Kasumi-1 (cell line): ENCODE measurements at places on chromosomes 2 and 18.

DNA sequence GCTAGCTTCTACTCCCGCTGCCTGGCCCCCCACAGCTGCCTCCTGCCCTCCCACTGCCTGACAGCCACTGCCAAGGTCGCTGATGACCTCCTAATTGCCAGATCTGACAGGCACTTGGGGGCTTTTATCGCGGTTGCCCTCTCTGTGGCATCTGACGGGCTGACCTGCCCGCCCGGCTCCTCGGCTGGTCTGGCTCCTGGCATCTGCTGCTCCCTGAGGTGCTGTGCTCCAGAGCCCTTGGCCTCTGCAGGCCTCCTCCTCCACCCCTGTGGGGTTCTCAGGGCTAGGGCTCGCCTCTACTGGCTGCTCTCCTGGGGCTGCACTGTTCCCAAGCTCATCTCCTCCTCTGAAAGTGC lies 43.1 kb downstream of the INHBB start:
- DNase-seq: no peak

- no peak for DNase-seq
Measured at GRCh38 chr2:72983500-72984161, 66.3 kb downstream of the EMX1 start.

GRCh38 chr18:24989760-24990593 lies 362.0 kb downstream of the ZNF521 start:
- no peak for DNase-seq

DNA sequence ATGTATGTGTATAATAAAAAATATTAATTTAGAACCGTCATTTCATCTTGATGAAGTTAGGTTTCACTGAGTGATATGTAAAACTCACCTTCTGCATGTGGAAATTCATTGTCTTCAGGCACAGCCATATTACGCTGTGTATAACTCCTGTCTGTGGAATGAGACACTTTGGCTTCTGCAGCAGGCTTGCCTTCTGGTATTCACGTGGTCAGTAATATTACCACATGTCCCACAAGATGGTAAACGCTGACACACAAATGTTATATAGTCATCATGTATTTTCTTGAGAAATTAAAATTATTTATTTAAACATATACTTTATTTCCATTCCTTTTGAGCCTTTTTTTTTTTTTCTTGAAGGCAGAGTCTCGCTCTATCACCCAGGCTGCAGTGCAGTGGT lies 25.1 kb upstream of the AAK1 start:
- DNase-seq: no peak

GRCh38 chr18:55354795-55355194 lies 233.2 kb downstream of the TCF4 start:
- DNase-seq: no peak

GRCh38 chr2:237296756-237297155 lies 117.2 kb downstream of the COL6A3 start:
- DNase-seq: no peak
